ENCODE measurements at places on chromosomes 12 and 14.

GRCh38 chr12:92462527-92462926, 240.3 kb upstream of the PLEKHG7 start:
- no peak for DNase-seq

DNA sequence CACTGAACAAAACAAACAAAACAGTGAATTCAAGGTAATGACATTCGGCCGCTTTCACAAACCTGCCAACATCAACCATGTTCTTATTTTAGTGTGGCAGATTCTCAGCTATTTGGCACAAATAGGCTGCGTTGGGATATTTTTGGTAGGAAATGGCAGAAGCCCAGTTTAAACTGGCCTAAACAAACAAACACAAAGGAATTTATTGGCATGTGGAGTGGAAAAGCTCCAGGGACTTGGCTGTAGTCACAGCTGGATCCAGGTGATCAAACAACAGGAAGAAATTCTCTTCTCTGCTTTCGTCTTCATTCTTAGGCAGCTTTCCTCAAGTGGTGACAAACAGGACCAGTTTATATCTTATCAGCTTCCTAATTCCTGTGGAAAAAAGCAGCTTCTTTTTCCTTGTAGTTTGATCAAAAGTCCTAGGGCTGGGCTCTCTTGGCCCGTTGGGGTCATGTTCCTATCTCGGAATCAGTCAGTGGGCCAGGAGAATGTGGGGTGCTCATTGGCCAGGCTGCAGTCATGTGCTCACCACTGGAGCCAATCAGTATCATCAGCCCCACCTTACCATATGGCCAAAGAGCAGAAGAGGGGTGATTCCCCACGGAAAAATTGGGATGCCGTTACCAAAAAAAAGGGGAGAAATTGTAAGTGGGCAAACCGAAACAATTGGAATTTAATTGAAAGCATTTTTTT, 22.6 kb downstream of the C12orf75 start:
- no peak for DNase-seq

DNA sequence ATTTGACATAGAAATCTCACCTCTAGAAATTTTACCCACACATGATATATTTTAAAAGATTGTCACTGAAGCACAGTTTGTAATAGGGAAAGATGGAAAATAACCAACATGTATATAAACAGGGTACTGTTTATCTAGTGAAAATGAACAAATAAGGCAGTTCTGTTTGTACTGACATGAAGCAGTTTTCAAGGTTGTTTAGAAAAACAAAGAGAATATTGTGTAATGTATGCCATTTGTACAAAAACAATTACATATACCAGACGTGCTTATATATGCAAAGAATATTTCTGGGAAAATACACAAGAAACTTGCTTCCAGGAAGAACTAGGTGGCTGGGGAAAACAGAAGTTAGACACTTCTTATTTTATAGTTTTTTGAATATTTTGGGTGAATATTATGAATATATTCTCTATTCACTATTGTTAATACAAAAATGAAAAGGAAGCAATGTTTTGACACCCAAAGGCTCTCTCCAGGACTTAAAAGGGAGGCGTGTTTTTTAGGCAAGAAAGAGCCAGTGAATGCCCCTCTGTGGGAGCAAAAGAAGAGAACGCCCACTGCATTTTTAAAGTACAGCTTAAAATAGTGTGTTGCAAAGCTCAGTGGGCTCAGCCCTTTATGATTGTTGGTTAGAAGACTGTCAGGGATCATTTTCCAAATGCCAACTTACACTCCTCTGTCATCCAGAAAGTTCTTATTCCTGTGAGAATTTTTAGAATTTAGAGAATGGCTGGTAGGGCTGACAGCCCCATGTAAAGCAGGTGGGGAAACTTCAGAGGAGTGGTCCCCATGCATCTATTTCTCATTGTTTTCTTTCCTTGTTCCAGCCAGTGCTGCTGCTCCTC, 59.6 kb upstream of the FERMT2 start:
- no peak for DNase-seq

DNA sequence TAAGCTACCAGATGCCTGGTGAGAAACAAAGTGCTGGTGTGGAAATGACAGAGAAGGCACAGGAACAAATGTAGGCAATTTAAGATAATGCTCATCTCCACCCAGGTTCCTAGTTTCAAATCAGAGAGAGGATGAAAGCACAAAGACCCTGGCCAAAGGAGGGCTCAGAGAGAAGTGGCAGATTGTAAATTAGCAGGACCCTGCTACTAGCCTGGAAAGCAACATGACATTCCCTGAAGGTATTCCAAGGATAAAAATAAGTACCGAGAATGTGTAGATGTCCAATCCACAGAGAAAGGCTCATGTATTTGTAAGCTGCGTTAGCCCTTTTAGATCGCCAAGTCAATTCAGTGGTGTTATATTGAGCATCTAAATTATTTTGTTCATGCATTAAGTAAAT, 324.0 kb downstream of the TMEM117 start:
- DNase-seq, result no peak

DNA sequence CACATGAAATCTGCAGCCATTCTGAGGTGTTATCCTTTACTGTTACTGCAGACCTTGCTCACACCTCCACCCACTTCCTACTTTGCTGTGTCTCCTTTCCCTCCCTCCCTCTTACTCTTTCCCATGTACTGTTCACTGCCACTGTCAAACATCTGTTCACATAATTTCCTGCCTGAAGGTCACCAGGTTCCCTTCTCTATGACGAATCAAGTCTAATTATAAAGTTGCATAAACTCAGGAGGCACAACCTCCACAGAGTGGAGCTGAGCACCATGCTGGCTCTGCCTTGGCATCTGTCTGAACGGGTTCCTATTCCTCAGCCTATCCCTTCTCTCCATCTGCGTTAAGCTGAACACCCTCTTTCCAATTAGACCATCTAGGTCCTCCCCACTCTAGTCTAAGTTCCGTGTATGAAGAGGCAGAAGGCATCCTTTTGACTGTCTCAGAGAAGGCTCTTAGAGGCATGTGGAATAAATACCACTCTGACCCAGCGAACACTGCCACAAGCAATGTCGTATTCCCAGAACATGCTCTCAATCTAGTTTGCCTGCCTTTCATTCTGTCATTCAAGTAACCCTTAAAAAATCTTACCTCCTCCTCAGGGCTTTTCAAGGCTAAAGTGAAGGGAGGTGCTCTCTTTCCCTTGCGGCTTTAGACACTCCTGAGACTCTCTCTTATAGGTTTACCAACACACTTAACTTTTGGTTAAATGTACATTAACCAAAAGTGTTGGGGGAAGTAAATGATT, 48.7 kb downstream of the ACADS start:
- DNase-seq, result no peak

DNA sequence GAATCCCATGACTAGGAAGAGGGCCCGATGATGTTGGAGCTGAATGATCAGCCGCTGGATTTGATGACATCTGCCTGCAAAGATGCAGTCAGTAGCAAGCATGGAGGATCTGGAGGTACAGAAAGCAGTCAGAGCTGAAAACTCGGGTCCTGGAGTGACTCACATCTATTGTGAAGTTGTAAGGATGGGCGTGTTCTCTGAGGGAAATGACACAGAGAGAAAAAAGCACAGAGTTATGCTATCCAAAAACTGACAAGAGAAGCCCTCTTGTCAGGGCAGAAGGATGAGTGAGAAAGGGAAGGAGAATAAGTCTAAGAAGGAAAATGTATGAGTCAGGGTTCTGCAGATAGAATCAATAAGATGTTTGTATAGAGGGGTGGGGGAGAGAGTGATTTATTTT, 380.4 kb upstream of the CCDC196 start:
- no peak for DNase-seq

DNA sequence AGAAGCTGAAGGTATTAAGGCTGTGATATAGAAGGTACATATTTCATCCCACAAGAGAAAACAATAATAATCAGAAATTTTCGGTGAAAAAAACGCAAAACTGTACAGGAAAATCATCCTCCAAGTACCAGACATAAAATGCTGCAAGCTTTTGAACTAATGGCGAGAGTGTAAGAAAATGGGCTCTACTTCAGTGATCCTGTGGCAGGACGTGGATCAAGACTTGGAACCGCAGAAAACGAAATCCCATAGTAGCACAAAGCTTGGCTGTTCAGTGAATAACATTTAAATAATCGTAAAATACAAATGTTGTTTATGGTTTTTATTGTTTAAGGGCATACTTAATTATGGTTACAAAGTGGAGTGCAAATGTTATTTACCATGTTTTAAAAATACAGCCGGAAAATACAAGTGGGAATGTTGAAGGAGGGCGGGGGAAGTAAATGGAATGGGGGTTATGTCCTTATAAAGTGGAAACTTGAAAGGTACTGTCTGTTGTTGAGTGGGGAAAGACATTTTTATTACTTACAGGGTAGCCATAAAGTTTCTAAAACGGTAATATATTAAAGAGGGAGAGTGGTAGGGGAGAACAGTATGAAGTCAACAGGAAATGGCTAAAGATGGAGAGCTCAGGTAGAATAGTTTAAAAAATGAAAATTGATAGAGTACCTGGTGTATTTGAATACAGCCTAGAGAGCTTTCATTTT, 1.1 kb downstream of the SMIM10L1 start:
- peak; percentile 69 for DNase-seq

DNA sequence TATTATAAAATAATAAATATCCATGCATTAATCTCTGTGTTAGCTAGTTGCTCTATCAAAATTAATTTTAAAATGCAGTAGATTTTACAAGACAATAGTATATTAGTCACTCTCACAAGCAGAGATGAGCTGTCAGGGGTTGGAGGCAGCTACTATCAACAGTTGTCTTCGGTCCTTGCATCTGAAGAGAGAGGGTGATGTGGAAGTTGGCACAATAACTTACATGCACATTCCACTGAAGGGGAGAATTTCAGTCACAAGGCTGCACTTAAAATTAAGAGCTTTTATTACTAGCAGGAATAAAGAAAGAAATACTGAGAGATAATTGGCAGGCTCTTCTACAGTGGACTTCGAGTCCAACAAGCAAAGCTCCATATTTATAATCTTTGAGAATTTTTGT, 166.9 kb upstream of the DCN start:
- no peak for DNase-seq

DNA sequence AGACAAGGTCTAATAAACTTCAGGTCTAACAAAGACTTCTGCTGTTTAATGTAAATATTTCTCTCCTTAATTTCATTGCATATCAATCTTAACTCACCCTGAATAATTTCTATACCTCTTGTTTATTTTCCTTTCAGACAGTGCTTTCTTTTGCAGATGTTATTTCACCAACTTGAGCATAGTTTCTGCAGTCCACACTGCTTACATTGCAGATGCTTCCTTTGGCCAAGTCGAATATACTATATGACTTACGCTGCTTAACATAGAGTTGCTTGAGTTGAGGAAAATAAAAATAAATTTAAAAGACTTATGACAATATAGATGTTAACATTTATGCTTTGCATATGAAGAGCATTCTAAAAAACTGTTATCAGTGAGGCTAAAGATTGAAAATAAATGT, 217.7 kb downstream of the PTPRO start:
- DNase-seq, result no peak

GRCh38 chr14:72416892-72417291, 477.0 kb downstream of the DPF3 start:
- DNase-seq, result peak; percentile 23

GRCh38 chr14:51612449-51612848, 39.3 kb upstream of the FRMD6 start:
- no peak for DNase-seq

DNA sequence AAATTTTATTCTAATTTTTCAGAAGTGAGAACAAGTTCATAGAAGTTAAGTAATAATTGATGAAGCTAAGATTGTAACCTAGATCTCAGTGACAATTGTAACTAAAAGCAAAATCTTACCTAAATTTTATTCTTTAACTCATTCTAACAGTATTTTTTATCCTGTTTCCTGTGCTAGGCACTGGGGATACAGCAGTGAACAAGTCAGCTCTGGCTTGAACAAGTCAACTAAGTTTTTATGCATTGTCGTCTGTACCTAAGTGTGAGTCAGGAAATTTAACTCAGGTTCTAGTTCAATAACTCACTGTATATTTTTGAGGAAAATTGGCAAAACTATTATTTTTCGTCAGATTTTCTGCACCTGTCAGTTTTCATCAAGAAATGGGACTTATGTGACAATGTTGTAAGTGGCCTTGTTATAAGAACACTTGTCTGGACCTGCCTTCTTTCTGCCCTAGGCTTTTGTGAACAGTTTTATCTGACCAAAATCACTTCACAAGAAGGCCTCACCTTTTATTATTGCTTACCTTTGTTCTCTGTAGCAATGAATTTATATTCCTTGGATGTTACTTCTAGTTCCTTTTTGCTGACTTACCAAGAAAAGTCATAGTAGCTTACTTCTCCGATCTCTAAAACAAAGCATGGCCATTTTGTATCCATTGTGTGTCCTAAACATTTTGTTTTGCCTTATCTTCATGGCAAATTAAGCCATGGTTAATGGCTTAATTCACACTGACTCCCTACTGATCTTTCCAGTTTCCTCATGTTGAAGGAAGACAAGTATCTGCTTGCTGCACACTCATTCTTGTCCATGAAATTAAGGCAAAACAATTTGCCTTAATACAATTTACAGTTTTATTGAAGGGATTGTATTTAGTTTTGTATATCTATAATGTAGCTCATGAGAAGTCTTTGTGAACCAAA, 2.7 kb downstream of the TMTC3 start:
- DNase-seq, result no peak

DNA sequence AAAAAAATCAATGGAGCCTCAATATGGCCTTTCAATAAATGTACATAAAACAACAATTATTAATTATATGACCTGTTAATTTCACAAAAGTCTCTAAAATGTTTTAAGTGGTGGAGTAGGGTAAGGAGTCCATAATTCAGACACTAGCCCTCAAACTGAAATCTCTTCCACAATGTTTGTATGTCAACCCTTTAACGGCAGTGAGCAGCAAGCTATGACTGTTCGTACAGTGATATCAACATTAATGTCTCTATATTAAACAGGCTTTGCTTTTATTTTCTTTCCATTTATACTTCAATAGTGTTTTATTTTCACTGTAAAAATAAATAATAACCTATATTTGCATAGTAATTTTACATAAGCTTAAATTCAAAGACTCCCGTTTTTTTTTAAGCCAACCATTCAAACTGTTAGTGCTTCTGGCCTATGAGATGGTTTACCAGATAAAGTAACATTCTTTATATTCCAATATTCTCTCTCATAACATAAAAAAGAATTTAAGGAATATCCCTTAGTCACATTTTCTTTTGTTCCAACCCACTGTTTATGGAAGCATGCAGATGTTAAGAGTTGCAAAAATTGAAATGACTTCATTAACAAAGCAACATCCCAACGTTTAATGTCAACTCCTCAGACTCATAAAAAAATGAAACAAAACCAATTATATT, 2.3 kb downstream of the CDK17 start:
- no peak for DNase-seq

DNA sequence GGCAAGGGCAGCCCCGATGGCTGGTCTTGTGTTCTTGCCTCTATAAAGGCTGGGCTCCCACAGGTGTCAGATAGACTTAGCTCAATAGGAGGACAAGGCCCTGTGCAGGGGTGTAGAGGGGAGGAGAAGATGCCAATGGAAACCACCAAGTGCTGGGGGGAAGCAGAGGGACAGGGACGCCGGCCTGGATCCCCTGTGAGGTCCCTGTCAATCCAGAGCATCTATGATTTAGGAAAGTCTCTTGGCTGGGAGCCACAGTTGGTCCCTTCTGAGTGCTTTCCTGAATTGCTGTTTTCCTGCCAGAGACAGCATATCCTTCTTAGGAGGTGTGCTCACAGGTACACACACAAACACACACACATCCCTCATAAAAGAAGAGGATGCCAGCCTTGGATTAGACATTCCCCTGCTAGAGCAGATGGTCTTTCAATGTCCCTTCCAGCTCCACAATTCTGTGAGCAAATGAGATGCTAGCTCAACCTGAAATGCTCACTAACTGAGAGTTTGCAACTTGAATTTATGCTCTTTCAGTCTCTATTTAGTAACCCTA, 62.7 kb downstream of the TTC7B start:
- no peak for DNase-seq

Measured in NCI-H187 (cell line).